ENCODE measurements at places on chromosomes 3 and 15.
A peak's percentile ranks its signal among the peaks of the same experiment; 100 is the strongest.

DNA sequence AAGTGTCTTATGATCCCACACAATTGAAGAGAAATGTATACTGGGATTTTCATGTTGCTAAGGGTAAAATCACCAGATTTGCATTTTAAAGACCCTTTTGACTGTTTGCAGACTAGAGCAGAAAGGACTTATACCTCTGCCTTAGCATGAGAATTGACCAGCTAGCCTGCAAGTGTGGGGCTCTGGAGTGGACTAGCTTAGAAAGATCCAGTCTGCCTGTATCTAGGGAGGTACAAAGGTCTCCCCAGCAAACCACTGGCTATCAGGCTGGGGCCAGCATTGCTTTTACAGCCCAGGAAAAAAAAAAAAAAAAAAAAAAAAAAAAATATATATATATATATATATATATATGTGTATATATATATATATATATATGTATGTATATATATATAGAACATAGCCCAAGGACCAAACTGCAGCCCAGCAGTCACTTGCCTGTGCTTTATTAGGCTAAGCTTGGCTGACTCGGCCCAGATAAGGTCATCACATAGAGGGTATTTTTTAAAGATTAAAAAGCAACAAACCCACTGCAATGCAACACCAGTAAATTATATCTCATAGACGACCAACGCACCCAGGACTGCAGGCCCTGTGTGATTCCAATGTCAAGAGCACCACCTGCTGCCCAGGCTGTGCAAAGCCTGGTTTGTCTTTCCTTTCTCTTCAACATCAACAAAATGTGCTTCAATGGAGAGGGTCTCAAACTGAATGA, 63.7 kb downstream of the DCLK3 start:
- DNase-seq = peak; percentile 64

GRCh38 chr3:42755681-42756578, 17.1 kb downstream of the CCDC13 start:
- peak; percentile 67 for DNase-seq

DNA sequence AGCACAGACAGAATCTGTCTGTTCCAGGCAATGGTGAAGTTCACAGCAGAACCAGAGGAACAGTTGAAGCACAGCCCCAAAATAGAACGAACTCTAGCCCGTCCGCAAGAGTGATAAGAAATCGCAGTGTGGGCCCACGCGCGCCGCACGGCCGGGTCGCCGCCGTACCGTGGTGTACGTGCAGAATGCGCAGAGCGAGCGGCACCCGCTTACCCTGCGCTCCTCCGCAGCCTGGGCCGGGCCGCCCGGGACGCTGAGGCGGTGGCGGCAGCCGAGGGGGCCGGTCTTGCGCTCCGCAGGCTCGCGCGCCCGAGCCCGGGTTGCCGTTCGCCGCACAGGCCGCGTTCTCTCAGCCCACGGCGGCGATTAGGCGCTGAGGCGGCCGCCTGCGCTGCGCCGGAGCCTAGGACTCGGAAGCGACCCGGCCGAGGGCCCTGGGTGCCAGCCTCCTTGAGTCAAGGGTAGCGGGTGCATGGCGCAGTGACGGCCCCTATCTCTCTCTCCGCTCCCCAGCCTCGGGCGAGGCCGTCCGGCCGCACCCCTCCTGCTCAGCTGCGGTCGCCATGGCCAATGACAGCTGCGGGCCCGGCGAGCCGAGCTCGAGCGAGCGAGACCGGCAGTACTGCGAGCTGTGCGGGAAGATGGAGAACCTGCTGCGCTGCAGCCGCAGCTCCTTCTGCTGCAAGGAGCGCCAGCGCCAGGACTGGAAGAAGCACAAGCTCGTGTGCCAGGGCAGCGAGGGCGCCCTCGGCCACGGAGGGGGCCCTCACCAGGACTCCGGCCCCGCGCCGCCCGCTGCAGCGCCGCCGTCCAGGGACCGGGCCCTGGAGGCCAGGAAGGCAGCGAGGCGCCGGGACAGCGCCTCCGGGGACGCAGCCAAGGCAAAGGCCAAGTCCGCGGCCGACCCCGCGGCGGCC, 20.5 kb downstream of the WDR73 start:
- peak; percentile 88 for DNase-seq

- no peak for DNase-seq
These were observed 39.9 kb upstream of the C3orf49 start for GRCh38 chr3:63779227-63779626.

GRCh38 chr15:81069356-81069755, 64.7 kb upstream of the CFAP161 start:
- DNase-seq = no peak

DNA sequence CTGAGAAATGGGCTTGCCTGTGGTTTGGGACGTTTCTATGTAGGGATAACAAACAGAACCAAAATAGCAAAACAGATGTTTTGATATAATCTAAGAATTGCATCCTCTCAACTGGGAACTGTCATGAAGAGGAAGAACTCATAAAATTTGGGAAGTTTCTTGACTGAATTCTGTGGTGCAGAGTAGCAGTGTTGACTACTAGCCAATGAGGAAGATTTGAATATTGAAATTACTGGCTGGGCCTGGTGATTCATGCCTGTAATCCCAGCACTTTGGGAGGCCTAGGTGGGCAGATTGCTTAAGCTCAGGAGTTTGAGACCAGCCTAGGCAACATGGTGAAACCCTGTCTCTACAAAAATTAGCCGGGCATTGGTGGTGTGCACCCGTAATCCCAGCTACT, 42.2 kb downstream of the ZNF609 start:
- peak; percentile 17 for DNase-seq

- no peak for DNase-seq
These were observed 175.7 kb downstream of the FAM43A start for GRCh38 chr3:194861375-194861774.

- no peak for DNase-seq
These were observed 187.3 kb upstream of the CFAP20DC start for GRCh38 chr3:59237121-59237520.

DNA sequence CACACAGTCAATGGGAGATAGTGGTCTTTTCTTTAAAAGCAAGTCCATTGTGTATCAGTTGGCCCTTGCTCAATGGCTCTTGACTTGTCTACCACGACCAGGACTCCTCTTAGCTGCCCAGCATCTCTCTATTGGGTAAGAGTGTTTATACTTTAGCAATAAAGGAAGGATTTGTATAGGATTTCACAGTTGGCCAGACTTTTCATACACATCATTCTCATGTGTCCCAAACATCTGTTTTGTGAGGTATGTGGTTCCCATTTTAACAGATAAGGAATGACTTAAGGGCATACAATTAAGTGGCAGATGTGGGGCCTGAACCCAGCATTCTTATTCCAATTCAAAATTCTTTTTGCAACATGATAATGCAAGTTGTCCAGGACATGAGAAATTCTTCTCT, 191.5 kb downstream of the CHST2 start:
- peak; percentile 46 for DNase-seq

DNA sequence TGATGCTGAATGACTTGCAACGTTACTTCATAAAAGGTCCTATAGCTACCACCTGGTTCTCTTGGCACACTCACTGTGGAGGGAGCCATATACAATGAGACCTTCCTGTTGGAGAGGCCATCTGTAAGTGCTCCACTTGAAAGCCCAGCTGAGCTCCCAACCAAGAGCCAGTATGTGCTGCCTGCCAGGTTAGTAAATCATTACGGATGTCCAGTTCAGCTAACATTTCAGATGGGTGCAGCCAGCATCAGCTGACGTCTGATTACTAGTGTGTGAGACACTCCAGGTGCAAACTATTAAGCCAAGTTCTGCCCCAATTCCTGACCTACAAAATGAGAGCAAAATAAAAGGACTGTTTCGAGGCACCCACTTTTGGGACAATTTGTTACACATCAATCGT, 274.4 kb upstream of the ROBO2 start:
- no peak for DNase-seq

GRCh38 chr3:4758957-4759656, 220.1 kb upstream of the BHLHE40 start:
- no peak for DNase-seq

DNA sequence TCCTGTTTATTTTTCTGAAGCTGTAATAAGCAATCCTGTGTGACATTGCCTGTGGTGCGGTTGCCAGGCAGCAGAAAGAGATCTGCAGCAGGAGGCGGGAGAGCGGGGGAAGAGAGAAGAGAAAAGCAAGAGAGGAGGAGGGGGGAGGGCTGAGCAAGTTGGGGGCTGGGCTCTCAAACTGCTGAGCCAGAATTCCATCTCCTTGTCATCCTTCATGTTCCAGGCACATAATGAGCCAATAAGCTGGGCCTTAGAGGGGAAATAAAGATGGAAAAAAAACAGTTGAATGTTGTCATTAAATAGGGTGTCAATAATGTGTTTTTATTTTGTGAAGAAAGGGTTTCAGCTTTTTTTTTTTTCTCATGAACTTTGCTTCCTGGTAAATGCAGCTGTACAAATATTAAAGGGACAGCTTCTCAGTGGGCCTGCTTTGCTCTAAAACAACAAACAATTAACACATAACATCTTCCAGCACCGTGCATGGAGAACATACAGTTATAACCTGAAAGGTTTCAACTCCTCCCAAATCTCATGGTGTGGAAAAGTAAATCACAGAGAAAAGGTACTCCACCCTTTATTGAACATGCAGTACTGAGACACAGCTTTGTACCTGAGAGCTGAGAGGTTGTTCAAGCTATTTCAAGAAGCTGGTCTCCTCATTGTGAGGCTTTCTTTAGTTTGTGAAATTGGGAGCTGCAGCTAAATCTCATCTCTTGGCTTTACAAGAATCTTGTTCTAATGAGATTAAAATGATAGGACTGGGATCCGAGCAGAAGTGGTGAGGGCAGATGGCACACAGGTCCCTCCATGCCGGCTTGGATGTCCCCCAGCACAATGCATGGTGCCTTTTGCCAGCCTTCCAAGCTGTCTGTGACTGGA, 451.1 kb upstream of the KCNMB2 start:
- DNase-seq = peak; percentile 63

- DNase-seq = no peak
These were observed 54.1 kb downstream of the LEO1 start for GRCh38 chr15:51917493-51917892.

GRCh38 chr3:94616833-94617232, 554.0 kb downstream of the NSUN3 start:
- no peak for DNase-seq

DNA sequence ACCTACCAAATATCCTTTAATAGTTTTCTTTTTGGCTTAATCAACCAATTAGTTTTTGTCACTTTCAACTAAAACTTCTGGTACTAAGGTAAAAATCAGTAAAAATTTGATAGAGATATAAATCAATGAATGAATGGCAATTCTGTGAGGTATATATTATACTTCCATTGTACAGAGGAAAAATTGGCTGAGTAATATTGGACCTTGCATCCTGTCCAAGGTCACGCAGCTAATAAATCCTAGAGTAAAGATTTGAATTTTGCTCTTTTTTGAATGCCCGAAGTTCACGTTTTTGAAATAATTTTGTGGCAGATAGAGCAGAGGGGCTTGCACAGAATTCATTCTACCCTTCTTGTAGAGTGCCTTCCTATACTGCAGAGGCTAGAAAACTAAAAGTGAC, 81.1 kb upstream of the ZNF280D start:
- no peak for DNase-seq

DNA sequence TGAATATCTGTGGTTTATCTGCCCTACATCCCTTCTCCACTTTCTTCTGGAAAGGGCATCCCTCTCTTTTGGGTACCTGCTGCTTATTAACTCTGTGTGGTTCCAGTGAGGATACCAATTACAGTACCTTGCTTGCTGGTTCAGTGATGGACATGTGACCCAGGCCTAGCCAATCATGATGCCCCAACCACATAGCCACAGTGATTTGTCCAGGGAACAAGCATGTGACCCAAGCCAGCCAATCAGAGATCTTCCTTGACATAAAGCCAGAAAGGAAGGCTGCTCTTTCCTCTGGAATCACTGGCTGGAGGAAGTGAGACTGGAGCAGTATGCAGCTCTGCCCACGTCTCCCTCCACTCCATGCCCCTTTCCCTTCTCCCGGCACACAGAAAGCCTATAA, 10.9 kb upstream of the TMEM158 start:
- no peak for DNase-seq

DNA sequence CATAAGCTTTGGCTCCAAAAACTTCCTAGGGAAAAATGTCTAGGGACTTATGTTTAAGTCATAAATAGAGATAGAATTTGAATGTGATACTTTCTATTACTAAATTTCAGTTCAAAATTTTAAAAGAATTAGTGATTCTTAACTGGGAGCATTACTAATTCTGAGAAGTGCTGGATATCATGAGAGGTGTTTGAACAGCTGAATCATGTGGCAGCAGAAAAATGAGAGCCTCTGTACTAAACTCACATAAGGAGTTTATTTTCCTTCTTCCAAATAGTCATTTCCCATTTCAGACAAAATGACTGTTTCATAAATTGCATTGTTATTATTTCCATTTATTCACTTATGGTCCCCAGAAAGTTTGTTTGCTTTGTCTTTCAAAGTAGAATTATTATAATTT, 62.7 kb downstream of the SLMAP start:
- no peak for DNase-seq

DNA sequence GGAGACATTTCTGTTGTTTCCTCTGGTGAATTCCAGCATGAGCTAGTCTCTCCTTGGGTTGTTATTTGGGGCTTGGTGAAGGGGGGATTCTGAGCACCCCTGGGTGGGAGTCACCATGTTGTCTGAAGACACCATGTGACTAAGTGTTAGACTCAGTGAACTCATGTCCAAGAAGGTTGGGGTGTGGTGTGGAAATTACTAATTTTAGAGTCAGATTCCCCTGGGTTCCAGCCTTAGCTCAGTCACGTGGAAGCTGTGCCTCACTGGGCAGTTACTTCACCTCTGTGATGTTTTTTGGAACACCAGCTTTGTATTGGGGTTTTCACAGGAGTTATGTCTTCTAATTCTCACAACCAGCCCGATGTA, 171.5 kb downstream of the RPLP1 start:
- DNase-seq = no peak

DNA sequence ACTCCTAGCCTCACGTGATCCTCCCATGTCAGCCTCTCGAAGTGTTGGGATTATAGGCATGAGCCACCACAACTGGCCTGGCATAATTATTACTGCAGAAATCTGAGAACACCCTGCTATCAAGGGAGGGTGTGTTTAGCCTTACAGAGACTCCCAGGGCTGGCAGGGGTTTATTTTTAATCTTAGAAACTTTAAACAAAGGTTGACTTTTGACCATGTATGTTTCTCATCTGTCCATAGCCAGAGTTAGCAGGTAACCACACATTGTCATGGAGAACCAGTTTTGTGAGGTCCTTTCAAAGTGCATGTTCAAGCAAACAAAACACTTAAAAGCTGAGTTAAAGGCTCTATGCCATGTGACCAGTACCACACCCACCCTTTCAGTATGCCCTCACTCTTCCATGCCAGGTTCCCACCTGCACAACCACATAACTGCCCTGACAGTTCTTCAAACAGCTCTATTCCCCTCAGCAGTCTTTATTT, 11.1 kb downstream of the SIAH2 start:
- DNase-seq = no peak

DNA sequence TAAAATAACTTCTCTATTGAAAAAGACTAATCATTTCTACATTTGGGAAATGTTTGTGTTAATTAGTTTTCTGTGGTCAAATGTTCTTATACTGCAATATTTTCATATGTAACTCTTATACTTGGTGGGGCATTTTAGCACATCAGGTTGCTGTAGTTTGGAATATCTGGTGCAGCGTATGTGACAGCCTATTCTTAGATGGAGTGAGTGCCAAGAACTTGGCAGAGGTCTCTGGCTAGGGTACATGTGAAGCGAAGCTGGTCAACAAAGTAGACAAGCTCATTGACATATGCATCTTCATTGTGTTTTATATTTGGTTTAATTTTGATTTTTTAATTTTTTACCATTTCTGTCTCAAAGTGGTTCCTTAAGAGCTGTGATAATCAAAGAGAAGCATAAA, 53.2 kb downstream of the CHAC1 start:
- DNase-seq = no peak

GRCh38 chr3:134797057-134797740, 2.1 kb downstream of the EPHB1 start:
- no peak for DNase-seq

GRCh38 chr15:59654046-59654445, 3.3 kb downstream of the GTF2A2 start:
- DNase-seq = no peak
